NCI-H1105 (cell line): ENCODE measurements at places on chromosomes 7 and 10.
A peak's percentile ranks its signal among the peaks of the same experiment; 100 is the strongest.

- no peak for DNase-seq
These were observed 87.9 kb downstream of the KMT2E start for GRCh38 chr7:105101864-105102263.

- DNase-seq, result no peak
These were observed 30.1 kb downstream of the AFAP1L2 start for GRCh38 chr10:114374053-114374791.

DNA sequence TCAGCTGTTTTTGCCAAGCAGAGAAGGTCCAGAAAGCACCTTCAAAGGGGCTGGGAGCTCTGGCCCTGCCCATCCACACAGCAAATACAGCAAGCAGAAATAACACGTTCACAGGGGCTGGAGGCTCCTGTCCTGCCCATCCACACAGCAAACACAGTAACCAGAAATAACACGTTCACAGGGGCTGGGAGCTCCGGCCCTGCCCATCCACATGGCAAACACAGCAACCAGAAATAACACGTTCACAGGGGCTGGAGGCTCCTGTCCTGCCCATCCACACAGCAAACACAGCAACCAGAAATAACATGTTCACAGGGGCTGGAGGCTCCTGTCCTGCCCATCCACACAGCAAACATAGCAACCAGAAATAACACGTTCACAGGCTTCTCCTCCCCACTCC, 558.1 kb downstream of the PTPRN2 start:
- no peak for DNase-seq

- no peak for DNase-seq
These were observed 158.0 kb upstream of the ITGB1 start for GRCh38 chr10:33115738-33116719.

- DNase-seq, result no peak
These were observed 812 bp downstream of the DOCK1 start for GRCh38 chr10:126905776-126906703.

- no peak for DNase-seq
These were observed 280.5 kb downstream of the SFMBT2 start for GRCh38 chr10:7130191-7130911.

DNA sequence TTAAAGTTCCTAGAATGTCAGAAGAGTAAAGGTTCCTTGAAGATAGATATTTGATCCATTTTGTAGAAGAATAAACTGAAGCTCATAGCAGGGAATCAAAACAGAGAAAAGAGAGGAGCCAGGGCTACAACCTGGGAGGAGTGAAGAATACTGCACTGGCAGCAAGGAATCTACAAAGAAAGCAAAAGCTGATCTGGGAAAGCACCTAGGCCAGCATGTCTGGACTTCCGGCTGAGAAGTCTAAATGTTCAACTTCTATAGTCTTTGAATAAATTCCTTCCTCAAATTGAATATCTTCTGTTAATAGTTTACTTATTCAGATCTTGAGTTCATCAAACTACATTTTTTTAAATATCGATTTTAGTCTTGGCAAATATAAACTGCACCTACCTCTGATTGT, 78.2 kb downstream of the VPS41 start:
- no peak for DNase-seq

DNA sequence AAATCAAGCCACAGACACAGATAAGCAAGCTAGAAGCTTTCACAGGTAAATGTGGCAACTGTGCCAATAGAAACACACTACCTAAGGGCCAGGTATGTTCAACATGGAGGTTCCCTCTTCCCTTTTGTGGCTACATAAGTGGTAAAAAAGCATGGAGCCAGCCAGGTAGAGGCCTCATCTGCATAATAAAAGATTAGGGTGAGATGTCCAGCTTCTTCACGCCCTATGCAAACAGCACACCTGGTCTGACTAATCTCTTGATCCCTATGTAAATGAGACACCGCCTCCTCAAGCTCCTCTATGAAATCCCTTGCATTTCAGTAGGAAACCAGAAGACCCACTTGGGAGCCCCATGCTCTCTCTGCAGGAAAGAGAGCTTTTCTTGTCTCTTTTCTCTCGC, 282.2 kb downstream of the NEBL start:
- no peak for DNase-seq

DNA sequence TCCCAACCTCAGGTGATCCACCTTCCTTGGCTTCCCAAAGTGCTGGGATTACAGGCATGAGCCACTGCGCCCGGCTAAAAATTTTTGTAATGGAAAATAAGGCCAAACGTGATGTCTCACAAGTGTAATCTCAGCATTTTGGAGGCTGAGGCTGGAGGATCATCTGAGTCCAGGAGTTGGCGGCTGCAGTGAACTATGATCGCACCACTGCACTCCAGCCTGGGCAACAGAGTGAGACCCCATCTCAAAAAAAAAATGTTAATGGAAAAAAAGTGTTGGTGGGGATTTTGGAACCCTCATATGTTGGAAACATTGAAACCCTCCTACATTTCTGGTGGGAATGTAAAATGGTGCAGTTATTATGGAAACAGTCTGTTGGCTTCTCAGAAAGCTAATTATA, 2.7 kb upstream of the SRPK2 start:
- DNase-seq, result no peak

GRCh38 chr7:85407391-85407790, 220.5 kb upstream of the SEMA3D start:
- no peak for DNase-seq

GRCh38 chr10:7159928-7160327, 250.9 kb downstream of the SFMBT2 start:
- no peak for DNase-seq

- DNase-seq, result no peak
These were observed 65.2 kb downstream of the CLRN3 start for GRCh38 chr10:127827354-127828140.

DNA sequence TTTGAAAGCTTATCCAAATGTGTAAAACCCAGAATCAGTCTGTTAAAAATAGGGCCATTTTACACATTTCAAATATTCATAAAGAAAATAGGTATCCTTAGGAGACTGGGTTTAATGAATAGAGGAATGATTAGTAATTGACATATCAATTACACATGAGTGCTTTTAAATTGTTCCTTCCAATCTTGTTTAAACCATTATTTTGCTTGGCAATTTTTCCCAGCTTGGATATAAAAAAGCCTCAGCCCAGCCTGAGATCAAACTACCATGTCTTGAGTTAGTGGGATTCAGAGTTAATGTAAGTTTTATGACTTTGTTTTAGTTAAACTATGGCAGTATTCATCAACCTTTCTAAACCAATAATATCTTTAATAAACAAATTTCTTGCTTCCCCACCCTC, 28.3 kb downstream of the PARP12 start:
- DNase-seq, result no peak

- DNase-seq, result no peak
These were observed 21.4 kb downstream of the SORBS1 start for GRCh38 chr10:95539560-95540284.

GRCh38 chr7:44486001-44486400, 4.5 kb downstream of the NUDCD3 start:
- no peak for DNase-seq

DNA sequence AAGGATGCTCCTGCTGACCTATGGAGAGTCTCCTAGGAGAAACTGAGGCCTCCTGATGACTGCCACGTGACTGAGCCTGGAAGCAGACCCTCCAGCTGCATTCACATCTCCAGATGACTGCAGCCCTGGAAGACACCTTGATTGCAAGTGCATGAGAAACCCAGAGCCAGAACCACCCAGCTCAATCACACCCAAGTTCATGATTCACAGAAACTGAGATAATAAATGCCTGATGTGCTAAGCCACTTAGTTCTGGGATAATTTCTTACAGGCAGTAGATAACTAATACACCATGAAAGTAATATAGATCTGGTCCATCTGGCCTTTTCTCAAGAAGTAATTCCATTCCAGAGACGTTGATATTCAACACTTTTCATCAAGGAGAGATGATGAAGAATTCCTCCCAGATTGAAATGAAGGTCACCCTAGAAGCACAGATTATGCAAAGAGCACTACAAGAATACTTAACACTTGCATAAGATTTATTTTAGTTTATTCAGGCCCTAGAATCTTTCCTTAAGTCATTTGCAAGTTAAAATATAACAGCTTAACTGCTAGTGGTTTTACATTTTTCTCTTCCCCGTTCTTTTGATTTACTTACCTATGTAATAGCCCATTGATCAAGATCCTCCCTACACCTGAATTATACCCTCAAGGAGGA, 208.2 kb upstream of the INHBA start:
- no peak for DNase-seq

GRCh38 chr10:107952649-107953556, 788.4 kb upstream of the SORCS1 start:
- no peak for DNase-seq

- DNase-seq, result peak; percentile 61
These were observed 25.5 kb downstream of the GTF2IRD1 start for GRCh38 chr7:74479066-74479781.
